NCI-H2171 (cell line): ENCODE measurements at places on chromosomes 3 and 15.
A peak's percentile ranks its signal among the peaks of the same experiment; 100 is the strongest.

DNA sequence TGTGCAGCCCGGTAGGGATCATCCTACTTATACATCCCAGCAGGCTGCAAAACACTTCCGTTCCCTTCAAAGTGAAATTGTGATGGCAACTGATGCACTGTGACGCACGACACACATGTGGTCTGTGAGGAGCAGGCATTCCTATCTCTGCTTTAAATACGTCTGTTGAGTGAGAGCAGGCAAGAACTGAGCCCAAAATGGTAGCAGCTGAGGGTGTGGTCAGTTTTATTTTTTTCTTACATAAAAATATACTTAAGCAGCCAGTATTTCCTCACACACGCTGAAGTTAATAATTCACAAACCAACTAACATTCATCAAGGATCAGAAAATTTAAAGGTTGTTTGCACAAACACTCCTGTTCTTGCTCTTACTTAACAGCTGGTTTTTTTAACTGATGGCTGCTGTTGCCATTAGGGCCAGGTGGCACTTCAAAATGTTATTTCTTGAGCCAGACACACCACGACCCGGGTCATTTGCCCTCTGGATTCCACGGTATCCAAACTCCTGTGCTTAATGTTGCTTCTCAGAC lies 23.9 kb downstream of the LRIG1 start:
- DNase-seq = no peak

DNA sequence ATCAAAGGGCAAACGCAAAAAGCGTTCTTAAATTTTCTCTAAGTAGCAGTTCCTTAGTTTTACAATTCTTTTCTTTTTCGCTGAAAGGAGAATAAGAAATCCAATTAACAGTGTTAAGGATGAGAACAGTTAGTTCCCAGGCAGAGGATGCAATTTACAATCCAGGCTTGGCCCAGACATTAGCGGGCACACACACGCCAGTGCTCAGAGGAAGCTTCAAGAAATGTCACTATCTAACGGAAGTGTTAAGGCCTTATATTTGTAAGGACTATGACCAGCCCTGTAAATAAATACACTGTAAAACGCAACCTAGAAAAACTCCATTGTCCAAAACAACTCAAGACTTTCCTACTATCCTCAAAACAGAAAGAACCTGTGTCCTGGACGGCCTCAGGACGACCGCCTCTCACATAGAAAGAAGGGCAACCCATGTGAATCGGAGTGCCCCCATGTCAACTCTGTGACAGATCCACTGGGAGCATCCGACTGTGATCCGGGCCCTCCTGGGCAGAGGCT lies 1.3 kb downstream of the ACAP2 start:
- no peak for DNase-seq

DNA sequence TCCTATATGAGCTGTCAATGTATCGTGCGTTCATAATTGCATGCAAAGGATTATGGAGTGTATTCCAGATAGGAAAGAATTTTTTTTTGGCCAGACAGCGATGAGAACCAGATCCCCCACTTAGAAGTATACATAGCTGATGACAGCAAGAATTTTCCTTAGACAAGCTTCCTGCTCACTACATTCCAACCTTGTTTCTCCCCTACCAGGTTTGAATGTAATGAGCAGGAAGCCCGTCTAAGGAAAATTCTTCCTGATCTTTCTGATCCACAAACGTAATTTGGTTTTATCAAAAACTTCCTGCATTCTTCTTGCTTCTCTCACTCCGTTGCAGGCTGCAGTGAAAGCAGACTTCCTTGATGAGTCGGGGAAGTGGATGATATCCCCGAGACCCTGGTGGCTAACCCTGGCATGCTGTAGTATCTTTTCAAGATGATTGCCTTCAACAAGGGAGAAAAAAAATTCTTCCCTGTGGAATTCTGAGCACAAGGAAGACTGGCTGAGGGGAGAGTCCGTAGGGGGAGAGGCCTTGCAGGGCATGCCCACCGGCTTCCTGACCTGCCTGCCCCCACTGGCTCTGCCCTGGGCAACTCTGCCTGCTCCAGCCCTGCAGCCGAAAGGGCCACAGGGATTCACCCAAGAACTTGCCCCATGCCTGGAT lies 243.1 kb downstream of the TLE3 start:
- DNase-seq = no peak

- DNase-seq = no peak
Measured at GRCh38 chr15:38042707-38043445, 108.4 kb downstream of the TMCO5A start.

- no peak for DNase-seq
Measured at GRCh38 chr15:60989696-60990095, 239.4 kb downstream of the RORA start.

DNA sequence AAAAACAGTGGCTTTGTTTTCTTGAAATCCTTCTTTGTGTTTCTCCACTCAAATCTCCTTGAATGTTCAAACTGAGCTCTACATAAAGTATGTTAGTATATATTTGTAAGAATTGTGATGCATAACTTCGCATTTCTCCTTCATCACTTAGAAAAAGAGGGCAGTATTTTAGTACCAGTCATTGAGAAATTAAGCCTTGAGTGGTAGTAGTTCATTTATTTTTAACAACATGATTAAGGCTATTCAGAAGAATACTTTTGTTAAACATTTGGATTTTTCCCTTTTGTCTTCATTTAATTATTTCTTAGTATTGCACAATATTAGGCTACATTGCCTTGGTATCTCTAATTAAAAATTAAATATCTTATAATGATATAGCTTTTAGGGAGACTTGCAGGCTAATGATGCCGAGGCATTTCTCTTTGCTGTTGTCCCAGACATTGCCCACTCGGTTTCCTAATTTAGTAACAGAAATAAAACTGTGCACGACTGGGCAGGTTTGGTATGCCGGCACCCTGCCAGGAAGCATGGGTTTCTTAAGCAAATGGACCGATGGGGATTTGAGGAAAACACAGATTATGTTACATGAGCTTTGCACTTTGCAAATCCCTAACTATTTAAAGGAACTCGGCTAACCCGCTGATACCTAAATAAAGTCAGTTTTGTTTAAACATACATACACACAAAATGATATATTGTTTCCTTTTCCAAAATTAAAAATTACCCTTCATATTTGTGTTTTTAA lies 54.7 kb downstream of the LRRC28 start:
- DNase-seq = peak; percentile 88

- DNase-seq = no peak
Measured at GRCh38 chr3:50239649-50240048, 3.6 kb downstream of the GNAI2 start.

- DNase-seq = no peak
Measured at GRCh38 chr3:160435747-160436146, 13.8 kb downstream of the TRIM59 start.

DNA sequence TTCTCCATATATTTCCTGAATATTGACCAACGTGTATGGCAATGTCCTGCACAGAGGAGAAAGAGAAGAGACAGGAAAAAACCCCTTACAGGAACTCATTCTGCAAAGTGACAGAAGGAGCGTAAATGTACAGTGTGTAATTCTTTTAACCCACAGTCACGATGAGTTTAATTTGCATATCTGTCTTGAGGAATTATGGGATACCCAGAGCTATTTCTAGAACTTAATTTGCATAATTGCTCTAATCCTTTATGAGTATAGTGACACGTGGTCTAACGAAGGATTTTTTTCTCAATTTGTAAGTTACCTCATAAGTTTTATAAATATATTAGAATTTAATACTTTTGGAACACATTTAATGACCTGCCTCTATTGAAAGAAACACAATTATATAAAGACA lies 9.8 kb downstream of the GPR27 start:
- no peak for DNase-seq

- DNase-seq = peak; percentile 76
Measured at GRCh38 chr3:137970914-137971831, 38.8 kb upstream of the CLDN18 start.

- DNase-seq = no peak
Measured at GRCh38 chr3:64523324-64523723, 164.5 kb downstream of the ADAMTS9 start.

- no peak for DNase-seq
Measured at GRCh38 chr3:25508901-25509300, 80.8 kb downstream of the RARB start.

GRCh38 chr15:39919748-39920509 lies at the start of gene GPR176:
TSS of gene GPR176 (minus strand) at chr15:39920266. CDS start at chr15:39920026, 240 bp downstream.
- peak; percentile 59 for DNase-seq

DNA sequence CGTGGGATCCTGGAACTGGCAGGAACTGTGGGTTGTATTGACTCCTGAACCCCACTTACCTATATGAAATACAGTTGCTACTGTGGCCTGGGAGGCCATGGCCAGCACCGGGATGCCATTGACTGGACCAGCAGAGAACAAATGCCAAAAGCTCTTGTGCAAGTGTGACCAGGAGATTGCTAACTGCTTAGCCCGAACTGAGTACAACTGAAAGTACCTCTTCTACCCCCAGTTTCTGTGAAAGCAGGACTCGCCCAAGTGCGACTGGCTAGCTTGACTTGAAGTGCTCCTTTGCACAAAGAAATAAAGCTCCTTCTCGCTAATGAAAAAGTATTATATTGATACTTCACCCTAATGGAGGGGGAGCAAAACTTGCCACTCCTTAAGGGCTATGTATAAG lies 101.3 kb upstream of the ATP11B start:
- no peak for DNase-seq

GRCh38 chr3:13403847-13404246 lies 16.3 kb downstream of the NUP210 start:
- no peak for DNase-seq

DNA sequence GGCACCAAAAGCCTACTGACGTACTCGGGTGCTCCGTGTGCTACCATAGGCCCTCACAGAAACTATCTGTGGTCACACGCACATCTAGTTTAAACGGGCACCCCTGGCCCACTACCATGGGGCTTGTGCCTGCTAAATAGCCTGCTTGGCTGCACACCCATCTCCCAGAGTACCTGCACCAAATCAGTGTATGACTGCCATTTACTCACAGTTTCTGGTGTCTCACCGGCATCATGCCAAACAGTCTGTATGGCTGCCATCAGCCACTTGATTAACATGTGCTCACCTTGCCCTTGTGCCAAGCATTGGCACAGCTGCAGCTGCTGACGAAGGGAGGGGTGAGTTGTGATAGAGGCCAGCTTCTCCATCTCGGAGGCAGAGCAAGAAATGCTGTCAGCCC lies 232.7 kb downstream of the IGSF11 start:
- peak; percentile 37 for DNase-seq
